Activated T-helper 1 cell treated with Interleukin-2 at 50 U/mL for 16 hours (primary cell): ENCODE measurements at places on chromosomes 1 and 21.

DNA sequence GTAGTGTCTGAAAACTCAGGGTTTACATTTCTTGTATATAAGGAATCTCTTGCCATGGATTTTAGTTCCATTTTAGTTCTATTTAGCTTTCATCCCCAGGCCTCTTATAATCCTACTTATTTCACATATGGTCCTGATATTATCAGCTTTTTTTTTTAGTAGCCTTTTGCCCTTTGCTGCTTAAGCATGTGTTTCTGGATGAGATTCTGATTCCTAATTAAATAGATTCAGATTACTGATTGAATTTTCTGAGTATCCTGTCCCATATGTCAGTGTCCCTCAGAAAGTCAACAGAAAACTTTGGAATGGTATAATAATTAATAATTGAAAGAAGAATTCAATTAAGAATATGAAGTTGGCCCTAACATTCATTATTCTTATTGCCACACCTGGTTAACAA, 134.7 kb upstream of the HOOK1 start:
- no peak for DNase-seq

DNA sequence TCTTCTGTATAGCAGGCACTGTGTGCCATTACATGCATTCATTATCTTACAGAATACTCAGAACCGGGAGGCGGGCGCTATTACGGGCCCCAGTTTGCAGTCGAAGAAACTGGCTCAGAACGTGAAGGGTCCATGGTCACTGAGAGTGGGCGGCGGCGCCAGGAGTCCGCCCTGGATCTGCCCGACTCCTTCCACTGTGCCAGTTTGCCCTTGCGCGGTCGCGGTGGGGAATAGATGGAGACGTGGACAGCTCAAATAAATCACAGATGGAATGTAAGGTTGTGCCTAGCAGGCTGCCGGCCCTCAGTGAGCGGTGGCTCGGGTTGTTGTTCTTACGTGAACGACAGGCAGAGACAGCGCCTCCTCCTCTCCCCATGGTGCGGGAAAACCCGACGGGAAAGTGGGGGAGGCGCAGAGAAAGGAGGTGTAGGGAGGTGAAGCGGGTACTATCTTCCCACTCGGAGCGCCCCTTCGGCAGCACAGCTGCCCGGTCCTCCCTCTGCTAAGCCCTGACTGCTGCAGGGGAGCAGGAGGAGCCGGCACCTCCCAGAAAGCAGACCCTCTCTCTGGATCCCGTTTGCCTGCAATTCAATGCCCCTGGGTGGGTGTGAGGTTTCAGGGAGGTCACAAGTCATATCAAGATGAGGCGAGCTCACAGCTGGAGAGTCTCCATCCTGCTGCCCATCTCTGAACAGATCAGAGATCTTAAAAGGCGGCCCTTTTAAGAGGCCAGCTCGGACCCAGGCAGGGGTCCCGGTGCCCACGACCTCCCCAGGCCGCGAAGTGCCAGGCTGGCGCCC, 1.1 kb downstream of the COL9A2 start:
- no peak for DNase-seq

GRCh38 chr1:156191292-156191964, 2.5 kb upstream of the SLC25A44 start:
- no peak for DNase-seq

DNA sequence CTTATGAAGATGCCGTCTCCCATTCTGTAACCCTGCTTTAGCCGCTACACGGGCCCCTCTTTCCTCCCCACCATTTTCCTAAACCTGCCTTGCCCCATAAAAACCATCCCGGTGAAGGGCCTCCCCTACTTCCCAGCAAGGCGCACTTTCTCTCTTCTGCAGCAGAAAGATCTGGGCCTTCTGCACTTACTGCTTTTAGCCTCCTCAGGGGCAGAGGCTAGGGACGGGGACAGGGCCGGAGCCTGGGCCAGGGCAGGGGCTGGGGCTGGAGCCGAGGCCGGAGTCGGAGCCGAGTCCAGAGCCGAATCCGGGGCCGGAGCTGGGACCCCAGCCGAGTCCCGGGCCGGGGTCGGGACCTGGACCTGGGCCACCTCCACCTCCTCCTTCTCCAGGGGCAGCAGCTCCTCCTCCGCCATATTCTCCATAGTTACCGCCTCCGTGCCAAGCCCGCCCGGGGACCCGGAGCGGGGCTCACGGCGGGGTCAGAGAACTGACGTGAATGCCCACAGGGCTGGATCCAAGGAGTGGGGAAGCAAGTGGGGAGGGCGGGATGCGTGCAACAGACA, 382 bp downstream of the TRMT1L start:
- no peak for DNase-seq

DNA sequence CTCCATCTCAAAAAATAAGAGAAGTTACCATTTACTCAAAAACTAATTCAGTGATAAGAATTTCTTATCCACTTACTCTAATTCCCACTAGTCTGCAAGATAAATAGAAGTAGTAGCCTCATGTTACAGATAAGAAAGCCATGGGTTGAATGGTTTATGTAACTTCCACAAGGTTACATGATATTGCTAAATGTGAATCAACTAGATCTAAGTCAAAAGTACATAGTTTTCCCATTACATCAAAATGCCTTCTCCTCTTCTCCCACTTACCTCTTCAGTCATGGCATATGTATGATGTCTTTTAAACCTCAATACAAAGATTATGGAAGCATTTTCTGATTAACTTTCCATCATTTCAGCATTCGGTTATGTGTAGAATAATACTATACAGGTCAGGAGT, 108.5 kb downstream of the ASH1L start:
- no peak for DNase-seq

DNA sequence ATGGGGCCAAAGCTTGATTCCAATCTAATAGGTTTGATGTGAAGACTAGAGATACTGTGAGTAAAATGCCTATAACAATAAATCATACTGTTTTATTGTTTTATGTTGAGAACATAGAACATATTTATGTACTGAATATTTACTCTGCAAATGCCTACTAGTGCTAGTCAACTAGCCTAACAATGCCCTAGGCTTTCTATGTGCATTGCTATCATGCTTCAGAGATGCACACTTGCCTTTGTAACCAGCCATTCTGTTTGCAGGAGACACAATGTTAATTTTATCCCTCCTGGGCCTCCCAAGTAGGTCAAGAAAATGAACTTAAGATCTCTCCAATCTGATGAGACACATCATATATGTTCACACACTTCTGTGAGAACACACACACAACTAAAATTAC, 530.8 kb upstream of the BEND5 start:
- no peak for DNase-seq

GRCh38 chr1:44894591-44894990, 51.5 kb upstream of the PTCH2 start:
- DNase-seq = no peak

GRCh38 chr1:157189986-157190982, 52.1 kb upstream of the ETV3 start:
- no peak for DNase-seq
